HS-27A (cell line): ENCODE measurements at places on chromosomes 2 and 18.
A peak's percentile ranks its signal among the peaks of the same experiment; 100 is the strongest.

- DNase-seq, result no peak
These were observed 908 bp downstream of the STAT1 start for GRCh38 chr2:191012845-191013681.

DNA sequence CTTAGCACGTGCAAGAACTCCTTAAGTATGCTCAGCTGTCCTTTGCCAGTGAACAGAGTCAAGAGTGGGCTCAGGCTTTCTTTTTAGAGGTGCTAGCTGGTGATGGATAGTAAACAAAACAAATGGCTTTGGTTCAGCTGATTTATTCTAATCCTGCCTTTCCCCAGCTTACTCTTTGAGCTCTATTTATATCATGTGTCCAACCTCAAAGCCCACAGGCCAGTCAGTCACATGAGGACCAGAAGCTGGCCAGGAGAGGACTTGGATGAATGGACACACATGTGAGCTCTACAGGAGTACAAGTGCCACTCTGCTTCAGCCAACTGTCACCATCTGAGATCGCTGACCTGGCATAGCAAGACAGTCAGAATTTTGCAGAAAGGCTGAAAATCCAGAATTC is 59.4 kb downstream of the STK39 start:
- no peak for DNase-seq

- DNase-seq, result no peak
These were observed 52.9 kb upstream of the NCOA1 start for GRCh38 chr2:24438106-24438505.

DNA sequence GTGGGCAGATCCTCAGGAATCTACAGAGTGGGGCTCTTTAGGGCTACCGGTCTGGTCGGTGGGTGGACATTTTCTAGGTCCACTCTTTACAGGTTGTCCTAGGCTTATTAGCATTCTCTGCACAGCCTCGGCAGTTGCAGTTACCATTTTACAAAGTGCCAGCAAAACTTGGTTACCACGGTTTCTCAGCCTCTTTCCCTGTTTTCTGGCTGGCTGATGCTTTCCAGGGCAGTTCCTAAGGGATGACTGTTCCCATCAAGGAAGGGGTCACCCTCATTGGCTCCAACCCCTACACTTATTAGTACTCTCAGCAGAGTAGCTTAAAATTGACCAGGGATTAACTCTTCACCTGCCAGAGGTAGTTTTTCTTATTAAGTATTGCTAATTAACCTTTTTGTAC is 2.0 kb upstream of the AQP4 start:
- no peak for DNase-seq

DNA sequence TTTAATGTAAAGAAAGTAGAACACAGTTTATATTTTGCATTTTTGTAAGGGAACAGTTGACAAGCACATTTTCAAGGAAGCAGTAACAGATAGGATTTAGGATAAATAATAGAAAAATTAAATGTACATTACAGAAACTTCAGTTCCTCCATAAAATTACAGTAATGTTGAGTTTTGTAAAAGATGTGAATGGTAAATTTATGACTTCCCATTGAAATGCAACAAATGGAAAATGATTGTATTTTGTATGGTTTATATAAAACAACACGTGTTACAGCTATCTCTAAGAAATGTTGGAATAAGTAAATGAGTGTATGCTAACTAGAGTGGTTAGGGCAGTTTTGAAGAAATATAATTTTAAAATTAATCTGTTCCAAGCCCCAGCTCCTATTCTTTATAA is 227.3 kb downstream of the PARD3B start:
- no peak for DNase-seq

DNA sequence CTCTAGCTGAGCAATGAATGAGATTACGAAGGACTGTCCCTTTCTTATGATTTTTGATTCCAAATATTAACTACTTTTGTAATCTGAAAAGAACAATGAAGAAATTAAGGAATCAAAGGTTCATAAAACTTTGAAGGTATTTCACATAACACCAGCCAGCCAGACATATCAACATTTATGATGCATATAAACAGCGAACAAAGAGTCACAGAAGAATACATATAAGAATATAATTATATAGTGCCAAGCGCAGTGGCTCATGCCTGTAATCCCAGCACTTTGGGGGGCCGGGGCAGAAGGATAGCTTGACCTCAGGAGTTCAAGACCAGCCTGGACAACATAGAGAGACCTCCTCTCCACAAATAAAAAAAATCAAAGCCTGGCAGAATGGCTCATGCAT is 34.1 kb downstream of the PIAS2 start:
- no peak for DNase-seq

DNA sequence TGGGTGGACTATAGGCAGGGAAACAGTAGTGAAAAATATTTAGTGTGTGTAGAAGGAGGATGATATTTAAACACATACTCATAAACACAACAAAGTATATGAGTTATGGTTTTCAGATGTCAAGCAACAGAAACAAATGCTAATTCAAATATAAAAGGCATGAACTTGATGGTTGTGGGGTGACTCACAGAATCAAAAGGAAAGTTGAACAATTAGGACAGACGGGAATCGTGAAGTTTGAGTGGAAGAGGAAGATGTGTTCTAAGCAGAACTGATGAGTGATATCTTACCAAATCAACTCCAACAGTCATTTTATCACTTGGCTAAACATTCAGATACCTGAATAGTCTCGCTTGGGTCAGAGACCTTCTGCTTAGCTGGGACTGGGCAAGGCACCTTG is 53.6 kb upstream of the ITGA6 start:
- DNase-seq, result peak; percentile 5

DNA sequence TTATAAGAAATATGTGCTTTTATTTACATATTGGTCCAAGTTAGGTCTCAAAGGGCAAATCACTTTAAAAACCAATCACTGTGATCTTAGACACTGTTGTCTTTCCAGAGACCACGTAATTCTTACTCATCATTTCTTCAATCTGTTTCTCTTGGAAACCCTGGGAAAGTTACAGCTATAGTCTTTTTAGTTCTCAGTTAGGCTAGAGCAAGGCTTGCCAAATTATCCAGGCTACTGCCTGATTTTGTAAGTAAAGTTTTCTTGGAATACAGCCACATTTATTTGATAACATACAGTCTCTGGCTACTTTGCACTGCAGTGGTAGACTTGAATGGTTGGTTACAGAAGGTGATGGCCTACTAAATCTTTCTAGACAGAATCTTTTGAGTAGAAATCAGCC is 106.0 kb downstream of the KIAA1328 start:
- DNase-seq, result no peak

DNA sequence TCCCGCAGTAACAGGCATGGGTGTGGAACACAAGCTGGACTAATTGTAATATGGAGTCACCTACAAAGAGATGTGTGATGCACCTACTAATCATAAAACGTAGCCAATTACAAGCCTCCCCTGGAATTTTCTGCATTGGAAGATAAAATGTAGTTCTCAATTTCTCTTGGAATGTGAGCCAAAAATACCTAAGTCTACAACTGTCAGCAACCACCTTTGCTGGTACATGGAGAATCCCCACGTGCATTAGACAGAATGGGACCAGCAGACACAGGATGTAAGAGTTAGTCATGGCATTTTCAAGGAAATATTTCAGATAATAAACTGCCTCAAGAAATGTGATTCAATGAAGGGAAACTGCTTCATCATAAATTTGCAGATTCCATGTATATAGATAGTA is 85.6 kb upstream of the DCC start:
- no peak for DNase-seq

DNA sequence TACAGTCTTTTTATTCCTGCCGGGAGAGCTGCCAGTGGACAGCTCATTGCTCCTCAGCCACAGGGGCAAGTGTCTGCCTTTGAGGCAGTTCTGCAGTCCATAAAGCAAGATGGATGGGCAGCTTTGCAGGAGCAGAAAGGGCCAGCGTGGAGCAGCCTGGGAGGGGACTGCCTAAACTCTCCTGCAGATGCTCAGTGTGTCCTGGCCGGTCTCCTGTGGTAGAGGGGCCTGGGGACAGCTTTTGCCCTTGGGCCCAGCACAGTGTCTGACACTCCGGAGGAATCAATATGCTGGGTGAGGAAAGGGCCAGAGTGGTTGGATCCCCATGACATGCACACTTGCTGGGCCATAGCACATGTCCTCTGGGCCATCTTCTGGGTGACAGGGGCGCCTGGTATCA is 65.7 kb upstream of the DAPL1 start:
- DNase-seq, result no peak

- DNase-seq, result no peak
These were observed 85.1 kb downstream of the ARL4C start for GRCh38 chr2:234411793-234412192.

DNA sequence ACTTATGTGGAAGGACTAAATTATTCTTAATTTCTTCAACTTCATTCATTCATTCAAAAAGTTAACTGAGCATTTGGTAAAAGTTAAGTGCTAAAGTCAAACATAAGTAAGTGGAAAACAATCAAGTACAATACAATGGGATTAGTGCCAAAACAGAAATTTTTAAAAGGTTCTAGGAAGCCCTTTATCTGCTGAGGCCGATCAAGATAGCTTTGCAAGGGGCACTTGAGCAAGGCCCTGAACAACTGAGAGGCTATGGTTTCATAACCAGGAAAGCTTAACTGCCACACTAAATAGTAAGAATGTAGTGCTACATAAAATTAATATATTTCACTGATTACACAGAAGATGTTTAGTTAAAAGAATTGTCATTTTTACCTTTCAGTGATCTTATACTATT is 76.5 kb downstream of the NOL10 start:
- no peak for DNase-seq

DNA sequence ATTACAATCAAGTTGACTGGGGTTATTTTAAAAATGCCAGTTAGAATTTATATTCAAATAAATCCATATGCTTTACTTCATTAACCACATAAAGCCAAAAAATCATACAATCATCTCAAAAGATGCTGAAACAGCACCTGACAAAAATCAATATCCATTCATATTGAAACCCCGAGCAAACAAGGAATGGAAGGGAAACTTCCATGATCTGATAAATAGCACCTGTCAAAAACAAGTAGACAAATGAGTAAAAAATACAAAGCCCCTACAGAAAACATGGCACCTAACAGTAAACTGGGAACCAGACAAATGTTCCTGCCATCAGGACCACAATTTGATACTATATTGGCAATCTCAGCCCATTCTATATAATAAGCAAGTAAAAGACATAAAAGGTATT is 227.5 kb downstream of the HDAC4 start:
- no peak for DNase-seq

GRCh38 chr2:25521665-25522387 is 151.6 kb downstream of the DTNB start:
- no peak for DNase-seq

DNA sequence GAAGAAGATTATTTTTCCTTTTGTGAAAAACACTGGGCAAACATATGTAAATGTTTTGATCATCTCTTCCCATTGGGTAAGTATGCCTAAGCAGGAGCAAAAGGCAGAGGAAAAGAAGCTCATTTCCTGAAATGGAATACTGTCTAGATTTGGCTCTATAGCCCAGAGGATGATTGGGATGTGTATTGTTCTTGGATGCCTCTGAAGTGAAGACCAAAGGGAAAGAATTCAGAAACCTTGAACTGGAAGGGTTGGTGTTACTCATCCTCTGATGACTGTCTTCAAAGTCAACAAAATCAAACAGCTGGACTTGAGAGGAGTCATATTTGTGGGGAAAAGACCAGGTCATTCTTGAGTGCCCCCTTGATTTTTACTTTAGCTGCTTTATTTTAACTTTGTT is 112.6 kb upstream of the NT5C1B start:
- DNase-seq, result no peak

DNA sequence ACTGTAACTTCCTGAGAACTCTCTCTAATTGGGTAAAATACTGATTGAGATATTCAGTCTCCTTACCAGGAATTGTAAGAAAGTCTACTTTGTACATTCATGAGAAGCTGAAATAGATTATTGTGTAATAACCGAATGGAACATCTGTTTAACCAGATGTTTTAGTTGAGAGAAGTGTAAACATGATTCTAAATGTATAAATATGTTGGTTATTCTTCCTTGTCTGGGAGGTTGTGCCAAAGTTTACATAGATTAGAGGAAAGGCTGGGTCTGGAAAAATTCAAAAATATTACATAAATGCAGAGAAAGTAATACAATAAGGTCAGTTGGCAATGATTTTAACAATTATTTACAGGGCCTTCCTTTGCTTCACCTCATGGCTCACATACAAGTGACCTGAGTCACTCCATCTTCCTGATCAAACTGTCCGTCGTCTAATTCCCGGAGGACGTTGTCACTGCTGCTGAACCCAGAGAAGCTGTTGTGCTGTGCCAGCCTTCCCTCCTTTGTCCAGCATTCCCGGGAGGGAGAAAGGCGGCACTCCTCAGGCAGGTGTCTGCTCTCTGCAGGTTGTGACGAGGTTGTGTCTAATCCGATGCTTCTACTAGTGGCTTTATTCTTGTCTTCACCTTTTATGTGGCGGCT is 55.9 kb downstream of the MOB4 start:
- DNase-seq, result no peak
